ENCODE measurements at places on chromosomes 16 and 17.

DNA sequence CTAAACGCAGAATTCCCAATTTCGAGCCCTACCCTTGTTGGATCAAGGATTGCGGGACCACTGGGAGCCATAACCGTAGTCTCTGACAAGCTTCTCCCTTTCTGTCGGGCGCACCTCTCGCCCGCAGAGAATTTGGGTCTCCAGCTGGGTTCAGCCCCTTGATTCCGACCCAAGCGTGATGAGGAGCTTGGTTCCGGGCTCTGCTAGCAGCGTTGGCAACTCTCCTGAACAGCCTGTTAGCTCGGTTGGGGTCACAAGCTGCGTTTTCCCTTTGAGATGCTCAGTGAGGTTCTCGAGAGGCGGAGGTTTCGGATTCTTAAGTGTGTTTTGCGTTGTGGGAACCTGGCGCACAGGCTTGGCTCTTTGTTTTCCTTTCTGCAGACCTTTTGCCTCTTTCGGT is 655 bp downstream of the ATXN1L start:
- no peak for DNase-seq

DNA sequence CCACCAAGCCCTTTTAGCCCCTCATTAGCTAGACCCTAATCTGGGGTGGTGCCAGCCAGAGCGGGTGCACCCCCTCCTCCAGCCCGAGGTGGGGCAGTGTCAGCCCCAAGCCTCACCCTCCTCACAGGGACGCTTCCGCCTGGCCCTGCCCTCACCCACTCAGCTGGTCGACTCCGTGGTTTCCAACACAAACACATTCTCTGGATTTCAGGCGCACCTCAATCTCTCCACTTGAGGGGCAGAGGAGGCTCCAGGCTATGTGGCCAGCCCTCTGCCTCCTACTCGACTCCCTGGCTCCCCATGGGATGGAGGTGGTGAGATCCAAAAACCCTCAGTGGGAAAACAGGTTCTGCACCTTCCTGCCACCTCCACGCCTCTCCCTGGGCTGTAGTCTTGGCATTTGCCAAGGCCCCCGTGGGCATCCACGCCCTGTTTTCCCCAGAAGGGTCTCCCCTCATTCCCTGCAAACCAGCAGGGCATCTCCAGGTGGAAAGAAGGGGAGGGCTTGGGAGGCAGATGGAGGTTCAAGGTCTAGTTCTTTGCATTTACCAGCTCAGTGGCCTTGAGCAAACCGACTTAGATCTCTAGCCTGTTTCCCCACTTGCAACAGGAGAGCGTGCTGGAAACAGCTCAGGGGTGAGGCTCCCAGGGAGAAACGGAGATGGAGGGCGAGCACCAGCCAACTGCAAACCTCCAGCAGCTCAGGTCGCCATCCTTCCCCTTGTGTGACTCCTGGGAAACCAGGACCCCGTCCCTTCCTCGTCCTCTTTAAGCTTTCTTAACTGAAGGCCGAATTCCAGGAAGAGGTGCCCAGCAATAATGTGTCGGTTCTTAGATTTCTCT is 1.7 kb downstream of the EMP2 start:
- no peak for DNase-seq

- DNase-seq: no peak
Observed at GRCh38 chr16:77668201-77668600, 54.1 kb upstream of the NUDT7 start.

- DNase-seq: no peak
Observed at GRCh38 chr17:80365983-80366382, 49.0 kb upstream of the ENDOV start.

GRCh38 chr17:67912088-67912487 is 84.2 kb downstream of the C17orf58 start:
- DNase-seq: no peak

DNA sequence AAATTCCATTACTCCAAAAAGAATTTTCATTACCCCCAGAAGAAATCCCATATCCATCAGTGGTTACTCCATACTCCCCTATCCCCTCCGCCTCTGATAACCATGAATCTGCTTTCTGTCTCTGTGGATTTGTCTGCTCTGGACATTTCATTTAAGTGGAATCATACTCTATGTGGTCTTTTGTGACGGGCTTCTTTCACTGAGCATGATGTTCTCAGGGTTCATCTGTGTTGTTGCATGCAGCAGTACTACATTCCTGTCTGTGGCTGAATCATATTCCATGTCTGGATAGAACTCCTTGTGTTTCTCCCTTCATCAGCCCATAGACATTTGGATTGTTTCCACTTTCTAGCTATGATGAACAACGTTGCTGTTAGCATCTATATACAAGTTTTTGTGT is 59.5 kb upstream of the IRX3 start:
- DNase-seq: no peak

GRCh38 chr17:17020821-17021193 is 21.4 kb upstream of the MPRIP start:
- DNase-seq: no peak

DNA sequence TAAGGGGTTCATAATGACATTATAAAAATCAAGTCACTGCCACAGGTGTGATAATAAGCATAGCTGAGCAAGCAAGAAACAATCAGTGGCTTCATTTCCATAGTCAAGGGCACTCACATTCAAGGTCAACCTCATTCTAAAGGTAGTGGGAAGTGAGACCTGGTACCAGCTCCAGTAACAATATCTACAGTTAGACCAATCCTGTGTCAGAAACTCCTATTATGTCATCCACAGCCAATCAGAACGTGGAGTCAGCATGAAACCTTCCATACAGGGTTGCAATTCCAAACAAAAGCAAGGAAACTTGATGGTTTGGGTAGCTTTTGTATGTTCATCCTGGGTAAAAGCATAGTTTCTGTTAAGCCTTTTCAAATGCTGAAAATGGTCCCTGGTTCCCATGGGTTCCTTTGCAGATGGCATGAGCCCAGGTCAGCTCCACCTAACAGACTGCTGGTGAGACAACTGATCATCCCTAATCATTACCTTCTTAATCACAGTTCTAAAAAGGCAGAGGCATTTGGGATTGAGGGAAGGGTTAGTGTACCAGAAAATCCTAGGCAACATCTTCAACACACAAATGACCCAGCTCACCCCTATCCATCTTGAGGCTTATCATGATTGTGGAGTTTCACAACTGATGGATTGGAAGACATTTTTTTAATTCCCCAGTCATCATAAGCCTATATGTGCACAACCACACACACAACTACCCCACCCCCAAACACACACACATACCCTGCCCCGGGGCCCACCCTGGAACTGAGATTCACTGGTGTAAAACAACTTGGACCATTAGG is 30.4 kb downstream of the TEX2 start:
- DNase-seq: no peak

- DNase-seq: no peak
Observed at GRCh38 chr16:79302731-79303130, 297.8 kb downstream of the MAF start.

GRCh38 chr16:73504591-73505575 is 457.0 kb upstream of the ZFHX3 start:
- DNase-seq: no peak

DNA sequence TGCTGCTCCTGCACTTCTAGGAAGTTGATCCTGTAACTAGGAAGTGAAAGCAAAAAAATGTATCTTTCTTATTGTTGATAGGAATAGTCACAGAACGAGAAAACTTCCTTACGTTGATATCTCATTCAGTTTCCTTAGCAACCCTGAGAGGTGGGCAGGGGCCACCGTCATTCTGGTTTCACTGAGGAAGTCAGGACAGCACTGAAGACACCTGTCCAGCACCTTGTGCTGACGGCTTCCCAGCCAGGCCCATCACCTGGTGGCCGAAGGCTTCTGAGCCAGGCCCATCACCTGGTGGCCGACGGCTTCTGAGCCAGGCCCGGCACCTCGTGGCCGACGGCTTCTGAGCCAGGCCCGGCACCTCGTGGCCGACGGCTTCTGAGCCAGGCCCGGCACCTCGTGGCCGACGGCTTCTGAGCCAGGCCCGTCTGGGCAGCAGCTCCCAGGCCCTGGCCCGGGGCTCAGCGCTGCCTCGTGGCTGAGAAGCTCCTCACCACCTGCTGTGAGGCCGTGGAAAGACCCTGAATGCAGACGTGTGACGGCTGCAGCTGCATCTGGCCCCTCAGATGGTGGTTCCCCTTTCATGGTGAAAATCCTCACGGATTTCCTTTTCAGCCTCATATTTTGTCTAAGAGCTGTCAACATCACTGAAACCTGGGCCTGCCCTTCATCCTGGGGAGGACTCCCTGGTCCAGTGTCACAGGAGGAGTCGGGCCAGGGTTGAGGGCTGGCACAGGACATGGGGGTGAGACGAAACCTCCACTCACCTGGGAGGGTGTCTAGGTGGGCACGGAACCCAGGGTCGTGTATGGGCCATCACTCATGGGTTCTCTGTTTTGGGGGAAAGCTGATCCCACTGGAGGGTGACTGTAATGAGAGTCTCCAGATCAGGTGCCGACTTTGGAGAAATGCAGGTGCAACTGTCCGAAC is 33.0 kb upstream of the ZNF750 start:
- no peak for DNase-seq

DNA sequence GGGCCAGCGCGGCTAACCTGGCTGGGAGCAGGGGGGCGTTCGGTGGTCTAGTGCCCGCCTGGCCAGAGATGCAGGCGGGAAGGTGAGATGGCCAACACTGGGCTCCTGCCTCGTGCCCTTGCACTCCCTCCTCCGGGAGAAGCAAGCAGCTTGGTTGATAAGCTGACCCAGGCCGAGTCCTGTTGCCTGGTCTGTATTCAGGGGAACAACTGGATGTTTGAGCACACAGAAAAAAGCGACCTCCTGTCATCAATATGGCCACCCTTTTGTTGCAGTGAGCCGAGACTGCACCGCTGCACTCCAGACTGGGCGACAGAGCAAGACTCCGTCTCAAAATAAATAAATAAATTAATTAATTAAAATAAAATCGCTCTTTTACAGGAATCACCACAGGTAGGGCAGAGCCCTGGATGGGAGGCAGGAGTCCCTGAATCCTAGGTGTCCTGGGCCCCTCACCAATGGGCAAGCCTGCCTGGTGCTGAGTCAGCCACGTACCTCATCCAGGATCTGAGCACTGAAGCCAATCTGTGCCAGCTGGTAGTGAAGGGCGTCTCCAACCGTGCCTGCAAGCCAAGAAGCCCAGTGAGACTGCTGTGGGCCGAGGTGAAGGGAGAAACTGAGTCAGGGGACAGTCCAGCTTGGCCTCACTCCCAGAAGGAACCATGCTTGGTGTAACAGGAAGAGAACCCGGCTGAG is 31.8 kb downstream of the HASPIN start:
- DNase-seq: no peak

GRCh38 chr17:4856271-4856936 is 23.3 kb downstream of the MINK1 start:
- no peak for DNase-seq

DNA sequence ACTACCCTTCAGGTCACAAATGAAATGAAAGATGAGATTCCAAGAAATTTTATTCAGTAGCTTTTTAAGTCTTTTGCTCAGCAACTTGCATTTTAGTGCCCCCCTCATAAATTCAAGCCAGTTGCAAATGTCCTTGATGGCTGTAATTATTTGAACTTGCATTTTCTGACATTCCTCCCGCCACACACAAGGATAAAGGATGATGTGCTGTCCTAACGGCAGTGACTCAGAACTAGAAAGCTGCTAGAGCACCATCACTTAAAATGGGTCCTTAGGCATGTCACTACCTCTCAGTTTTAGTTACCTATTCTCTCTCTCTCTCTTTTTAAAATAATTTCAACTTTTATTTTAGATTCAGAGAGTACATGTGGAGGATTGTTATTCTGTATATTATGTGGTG is 306.7 kb downstream of the CNTNAP4 start:
- no peak for DNase-seq

DNA sequence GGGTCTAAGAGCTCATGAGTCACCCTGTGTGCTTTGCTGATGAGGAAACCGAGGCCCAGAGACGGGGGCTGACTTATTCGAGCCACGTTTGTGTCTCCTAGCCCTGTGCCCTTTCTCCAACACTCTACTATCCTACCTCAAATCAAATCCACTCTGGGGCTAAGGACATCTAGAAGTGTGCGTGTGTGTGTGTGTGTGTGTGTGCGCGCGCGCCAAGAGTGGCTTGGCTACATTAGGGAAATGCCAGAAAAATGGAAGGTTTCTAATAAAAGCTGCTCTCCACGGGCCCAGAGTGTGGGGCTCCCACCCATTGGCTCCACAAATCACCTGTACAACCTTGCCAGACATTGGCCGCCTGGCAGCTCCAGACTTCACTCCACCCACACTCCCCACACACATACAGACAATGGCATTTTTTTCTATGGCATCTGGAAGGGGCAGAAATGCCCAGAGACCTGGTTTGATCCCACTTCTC is 30.3 kb upstream of the PHOSPHO1 start:
- DNase-seq: no peak

GRCh38 chr17:17886726-17887125 is 49.9 kb upstream of the SREBF1 start:
- no peak for DNase-seq

DNA sequence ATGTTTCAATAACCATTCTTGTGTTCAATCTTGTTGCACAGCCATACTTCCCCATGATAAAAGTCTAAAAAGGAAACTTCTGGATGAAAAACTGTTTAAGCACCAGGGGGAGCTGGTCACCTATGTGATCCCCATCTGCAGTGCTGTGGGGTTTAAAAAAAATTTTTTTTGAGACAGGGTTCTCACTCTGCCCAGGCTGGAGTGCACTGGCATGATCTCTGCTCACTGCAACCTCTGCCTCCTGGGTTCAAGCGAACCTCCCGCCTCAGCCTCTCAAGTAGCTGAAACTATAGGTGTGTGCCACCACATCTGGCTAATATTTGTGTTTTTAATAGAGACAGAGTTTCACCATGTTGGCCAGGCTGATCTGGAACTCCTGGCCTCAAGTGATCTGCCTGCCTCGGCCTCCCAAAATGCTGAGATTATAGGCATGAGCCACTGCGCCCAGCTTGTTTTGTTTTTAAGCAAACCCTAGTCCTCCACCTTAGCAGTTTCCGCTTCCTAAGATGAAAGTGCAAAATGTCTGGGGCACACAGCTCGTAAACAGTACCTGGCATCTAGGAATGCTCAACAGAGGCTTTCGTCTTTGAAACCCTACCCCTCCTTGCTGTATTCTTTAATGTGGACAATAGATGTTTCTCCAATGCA is 25.4 kb downstream of the DNAJA2 start:
- no peak for DNase-seq
